BE2C (cell line): ENCODE measurements at places on chromosomes 6 and 20.

GRCh38 chr6:82268301-82268846, 20.8 kb upstream of the IBTK start:
- no peak for DNase-seq

- DNase-seq, result no peak
These were observed 14.3 kb upstream of the MYT1 start for GRCh38 chr20:64149809-64150560.

GRCh38 chr6:81781624-81782023, 29.1 kb upstream of the TENT5A start:
- no peak for DNase-seq

- DNase-seq, result no peak
These were observed 11.6 kb downstream of the GPR31 start for GRCh38 chr6:167146135-167146534.

DNA sequence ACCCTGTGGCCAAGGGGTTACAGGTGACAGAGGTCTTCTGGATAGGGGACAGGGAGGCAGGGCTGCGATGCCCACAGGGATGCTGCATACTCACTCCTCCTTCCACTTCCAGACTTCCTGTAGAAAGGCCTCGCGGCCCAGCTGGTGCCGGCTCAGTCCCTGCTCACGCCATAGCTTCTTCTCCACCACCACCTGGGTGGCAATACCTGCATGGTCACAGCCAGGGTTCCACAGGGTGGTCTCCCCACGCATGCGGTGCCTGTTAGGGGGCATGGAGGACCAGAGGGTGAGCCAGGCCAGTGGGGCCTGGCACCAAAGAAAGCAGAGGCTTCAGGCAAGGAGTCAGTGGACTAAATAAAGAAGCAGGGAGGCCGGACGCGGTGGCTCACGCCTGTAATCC, 8.3 kb upstream of the VWA7 start:
- DNase-seq, result no peak

- no peak for DNase-seq
These were observed 106.5 kb downstream of the ATP9A start for GRCh38 chr20:51661609-51662178.
